Stimulated activated CD4-positive, alpha-beta T cell treated with anti-CD3 and anti-CD28 coated beads, Interleukin-1b, Interleukin-23, amount 100 ng/mL, for 4 hours (primary cell): ENCODE measurements at places on chromosomes 13 and 19.

GRCh38 chr13:98134901-98135300, 8.0 kb upstream of the FARP1 start:
- no peak for DNase-seq

GRCh38 chr13:107838588-107839161, 376.7 kb downstream of the LIG4 start:
- DNase-seq: no peak

GRCh38 chr13:35978607-35979316, 152.4 kb downstream of the DCLK1 start:
- no peak for DNase-seq

DNA sequence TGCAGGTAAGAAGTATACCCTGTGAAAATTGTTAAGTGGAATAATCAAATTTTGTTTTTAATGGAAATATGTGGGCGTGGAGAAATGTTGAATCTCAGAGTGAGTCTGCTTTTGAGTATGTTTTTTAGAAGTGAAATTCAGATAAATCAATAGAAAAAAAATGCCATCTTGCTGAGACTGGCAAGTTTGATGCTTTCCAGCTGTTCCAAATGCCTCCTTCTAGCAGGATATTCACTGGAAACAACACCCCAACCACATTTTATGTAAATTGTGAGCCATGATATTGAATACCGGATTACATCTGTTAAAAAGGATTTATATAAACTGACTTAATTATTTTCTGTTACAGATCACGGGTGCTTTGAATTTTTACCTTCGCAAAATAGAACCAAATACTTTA, 115.4 kb downstream of the ITGBL1 start:
- DNase-seq: no peak

GRCh38 chr13:79468819-79469218, 12.1 kb upstream of the NDFIP2 start:
- no peak for DNase-seq

- DNase-seq: no peak
These were observed at the start of gene PROZ for GRCh38 chr13:113157929-113158747. TSS of gene PROZ (plus strand) at chr13:113158648. CDS start at chr13:113158661, 13 bp downstream.

DNA sequence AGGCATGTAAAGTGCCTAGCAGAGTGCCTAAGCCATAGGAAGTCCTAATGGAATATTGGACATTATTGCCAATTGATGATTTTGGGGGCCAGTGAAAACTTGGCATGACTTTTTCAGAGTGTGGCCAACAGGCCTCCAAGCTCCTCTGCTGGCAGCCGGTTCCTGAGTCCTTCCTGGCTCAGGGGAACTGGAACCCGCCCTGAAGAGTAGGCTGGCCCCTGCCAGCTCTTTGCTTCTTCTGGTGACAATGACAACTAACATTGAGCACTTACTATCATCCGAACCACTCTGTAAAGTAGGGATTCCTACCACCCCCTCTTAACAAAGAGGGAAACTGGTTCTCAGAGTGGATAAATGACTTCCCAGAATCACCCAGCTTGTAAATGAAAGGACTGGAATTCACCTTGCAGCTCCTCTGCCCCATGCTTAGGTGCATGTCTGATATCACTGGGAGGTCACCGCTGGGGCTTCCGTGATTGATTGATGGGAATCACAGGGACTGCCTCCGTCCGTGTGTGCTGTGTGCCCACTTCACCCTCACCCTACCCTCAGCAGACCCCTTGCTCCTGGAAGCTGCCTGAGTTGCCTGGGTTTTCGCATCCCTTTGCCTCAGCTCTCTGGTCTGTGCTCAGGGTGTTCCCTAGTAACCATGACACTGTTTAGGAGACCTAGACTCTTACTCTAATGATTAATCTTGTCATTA, 50.6 kb downstream of the TNFRSF19 start:
- DNase-seq: no peak

GRCh38 chr19:48660852-48661710, 11.7 kb downstream of the NTN5 start:
- DNase-seq: peak; percentile 62

GRCh38 chr19:1181606-1182005, 7.5 kb upstream of the SBNO2 start:
- no peak for DNase-seq

DNA sequence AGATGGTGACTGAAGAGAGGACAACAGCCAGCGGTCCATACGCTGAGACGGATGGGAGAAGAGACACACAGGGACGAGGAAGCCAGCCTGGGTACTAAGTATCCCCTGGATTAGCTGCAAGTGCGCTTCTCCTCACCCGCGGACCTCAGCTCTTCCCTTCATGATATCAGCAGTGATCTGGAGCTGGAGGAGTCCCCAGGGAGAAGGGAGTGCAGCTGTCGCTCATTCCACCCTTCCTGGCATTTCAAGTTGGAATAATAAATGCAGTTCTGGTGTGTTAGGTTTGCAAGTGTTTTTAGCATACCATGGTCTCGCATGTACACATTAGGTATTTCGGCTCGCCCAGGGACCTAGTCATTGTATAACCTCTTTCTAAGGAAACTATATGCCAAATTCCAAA, 88.5 kb upstream of the C1QTNF9B start:
- DNase-seq: no peak

DNA sequence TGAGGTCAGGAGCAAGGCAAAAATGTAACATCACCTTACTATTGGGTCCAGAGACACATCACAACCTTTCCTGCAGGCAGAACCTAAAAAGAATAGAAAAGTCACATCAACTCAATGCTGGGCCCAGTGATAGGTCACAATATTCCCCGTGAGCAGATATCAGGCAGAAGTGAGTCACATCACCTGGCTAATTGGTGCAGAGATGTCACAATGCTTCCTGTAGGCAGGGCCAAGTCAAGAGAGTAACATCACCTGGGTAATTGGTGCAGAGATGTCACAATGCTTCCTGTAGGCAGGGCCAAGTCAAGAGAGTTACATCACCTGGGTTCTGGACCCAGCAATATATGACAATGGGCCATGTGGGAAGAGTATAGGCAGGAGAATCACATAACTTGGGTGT, 63.4 kb downstream of the ZNF726 start:
- DNase-seq: no peak

DNA sequence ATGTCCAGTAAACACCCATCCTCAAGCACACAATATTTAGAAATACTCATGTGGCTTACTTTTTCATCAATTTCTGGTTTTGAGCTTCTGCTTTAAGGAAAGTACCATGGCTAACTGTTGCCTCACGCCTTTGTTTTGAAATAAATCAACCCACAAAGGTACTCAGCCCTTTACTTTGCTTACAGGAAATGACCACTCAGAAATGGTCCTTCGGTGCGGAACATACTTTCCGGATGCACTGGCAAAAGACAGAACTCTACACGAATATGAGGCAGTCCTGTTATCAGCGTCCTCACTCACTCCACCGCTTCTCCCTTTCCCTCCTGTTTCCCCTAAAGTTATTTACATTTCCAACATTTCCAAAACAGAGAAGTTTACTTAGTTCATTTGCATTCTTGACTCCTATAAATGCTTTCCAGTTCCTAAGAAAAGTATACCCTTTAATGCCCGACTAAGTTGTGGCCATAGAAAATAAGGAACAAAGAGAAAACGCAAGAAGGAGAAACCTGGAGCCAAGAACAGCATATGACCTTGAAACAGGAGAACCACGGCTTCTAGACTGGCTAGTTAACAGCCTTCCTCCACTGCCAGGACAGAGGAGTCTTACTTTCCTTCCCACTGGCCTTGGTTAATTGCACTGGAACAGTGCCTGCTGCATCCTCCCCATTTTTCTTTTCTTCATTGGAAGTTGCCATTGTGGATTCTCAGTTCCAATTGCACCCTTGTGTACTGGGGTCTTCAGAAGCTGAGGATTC, 10.6 kb downstream of the FPR2 start:
- DNase-seq: no peak

- DNase-seq: no peak
These were observed 149.8 kb downstream of the ZIC5 start for GRCh38 chr13:99821741-99822140.

DNA sequence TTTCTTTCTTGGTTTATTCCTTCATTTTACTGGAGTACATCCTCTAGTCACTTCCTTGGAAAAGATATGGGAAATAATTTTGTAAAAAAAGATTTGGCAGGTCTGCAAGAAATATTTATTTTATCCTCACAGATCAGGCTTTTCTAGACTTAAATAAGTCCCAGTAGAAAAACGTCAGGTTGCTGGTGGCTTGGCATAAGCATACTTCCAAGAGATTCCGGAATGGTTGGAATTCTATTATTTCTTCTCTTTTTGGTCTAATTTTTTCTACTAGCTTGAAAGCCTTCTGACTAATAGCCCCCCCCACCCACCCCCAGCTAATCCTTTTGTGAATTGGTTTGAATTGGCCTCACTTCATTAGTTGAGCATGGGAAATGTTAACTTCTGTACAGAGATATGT, 147.6 kb downstream of the ZIC5 start:
- no peak for DNase-seq

GRCh38 chr13:59263531-59263930, 900.2 kb downstream of the DIAPH3 start:
- no peak for DNase-seq
